ENCODE measurements at places on chromosomes 11 and 22.
A peak's percentile ranks its signal among the peaks of the same experiment; 100 is the strongest.

GRCh38 chr11:115220423-115220822 lies 283.8 kb downstream of the CADM1 start:
- no peak for DNase-seq

DNA sequence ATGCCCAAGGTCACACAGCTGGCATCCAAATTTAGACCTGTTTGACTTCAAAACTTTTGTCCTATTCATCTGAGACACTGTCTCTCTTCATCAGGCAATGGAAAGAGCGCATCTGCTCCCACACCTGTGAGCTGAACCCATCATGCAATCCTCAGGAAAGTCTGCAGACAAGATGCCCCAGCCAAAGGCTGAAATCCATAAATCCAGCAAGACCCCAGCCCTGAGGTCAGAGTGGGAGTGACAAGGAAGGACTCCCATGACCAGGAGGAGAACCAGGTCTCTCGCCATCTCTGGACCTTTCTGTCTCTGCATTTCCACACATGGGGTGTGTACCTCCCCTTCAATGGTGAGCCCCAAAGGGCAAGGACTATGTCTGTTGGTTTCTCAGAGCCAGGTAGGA lies 83.6 kb upstream of the HMGXB4 start:
- no peak for DNase-seq

DNA sequence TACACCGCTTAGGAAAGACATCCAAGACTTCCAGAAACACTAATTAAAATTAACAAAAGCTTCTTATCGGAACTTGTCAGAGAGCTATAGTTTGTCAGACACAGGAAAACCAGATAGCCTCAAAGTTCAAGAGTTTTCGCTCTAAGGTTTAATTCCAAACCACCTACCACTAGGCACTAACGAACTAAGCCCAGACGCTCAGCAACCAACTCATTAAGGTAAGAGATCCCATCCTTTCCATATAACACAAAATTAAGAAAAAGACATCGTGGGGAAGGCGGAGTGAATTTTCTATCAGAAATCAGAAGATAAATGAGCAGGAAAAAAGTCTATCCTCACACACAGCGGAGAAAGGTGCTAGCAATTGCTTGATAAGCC lies 382 bp downstream of the IMMP1L start:
- DNase-seq: no peak

GRCh38 chr11:94310191-94310875 lies 6.0 kb downstream of the IZUMO1R start:
- DNase-seq: no peak

- DNase-seq: no peak
Observed at GRCh38 chr11:75260396-75261170, 20.0 kb downstream of the TPBGL start.

- DNase-seq: peak; percentile 73
Observed at GRCh38 chr22:19629720-19630419, 84.4 kb upstream of the SEPTIN5 start.

GRCh38 chr11:128039140-128040021 lies 548.0 kb downstream of the ETS1 start:
- no peak for DNase-seq

- no peak for DNase-seq
Observed at GRCh38 chr22:39132281-39132680, 20.2 kb downstream of the CBX7 start.

DNA sequence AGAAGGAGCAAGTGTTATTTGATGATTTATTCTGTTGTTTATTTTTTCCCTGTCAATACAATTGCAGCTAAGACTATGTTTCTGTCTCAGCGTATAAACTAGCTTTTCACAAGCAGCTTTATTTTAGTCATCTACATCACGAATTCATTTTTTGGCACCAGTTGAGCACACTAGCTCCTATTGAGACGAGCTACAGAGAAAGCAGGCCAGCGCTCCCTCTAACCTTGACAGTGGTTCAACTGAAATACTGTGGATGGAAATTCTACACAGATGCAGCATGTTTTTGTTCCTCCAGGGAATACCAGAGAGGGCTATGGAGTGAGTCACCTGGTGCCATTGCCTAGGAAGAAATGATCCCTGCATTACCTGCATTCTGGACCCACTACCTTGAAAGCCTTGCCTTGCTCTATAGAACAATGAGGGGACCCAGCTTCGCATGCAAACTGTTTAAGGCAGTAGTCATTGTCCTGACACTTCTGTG lies 108.2 kb upstream of the ARHGAP42 start:
- no peak for DNase-seq

GRCh38 chr11:35381709-35382322 lies 37.5 kb downstream of the SLC1A2 start:
- DNase-seq: no peak

- DNase-seq: no peak
Observed at GRCh38 chr22:19872779-19873137, 18.1 kb upstream of the GNB1L start.

DNA sequence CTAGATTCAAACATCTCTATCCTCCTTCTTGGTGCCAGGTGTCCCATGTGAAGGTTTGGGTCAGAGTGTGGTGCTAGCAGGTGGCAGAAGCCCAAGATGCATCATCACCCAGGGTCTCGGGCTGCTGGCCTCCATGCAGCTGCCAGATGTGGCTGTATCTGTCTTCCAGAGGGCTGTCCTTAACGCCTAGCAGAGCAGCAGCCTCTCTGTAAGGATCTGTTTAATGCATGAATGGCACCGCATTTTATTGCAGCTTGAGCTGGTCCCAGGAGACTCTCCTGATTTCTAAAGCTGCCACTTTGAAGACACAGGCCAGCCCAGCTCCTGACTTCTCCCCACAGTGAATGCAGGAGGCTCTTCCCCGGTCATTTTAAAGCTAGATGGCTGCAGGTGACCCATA lies 26.3 kb downstream of the SLC1A2 start:
- DNase-seq: no peak
